ENCODE measurements at places on chromosomes 2 and 18. TPM values are rescaled to one million over a fixed set of nuclear protein-coding genes. Genes with fewer than 3 reads are reported as not detected.
A peak's percentile ranks its signal among the peaks of the same experiment; 100 is the strongest.

ST8SIA5 gene
- total RNA-seq = 6.7 TPM

PMAIP1 gene
- 0.89 TPM for total RNA-seq

GRCh38 chr2:238954841-238955591, 107.1 kb downstream of the TWIST2 start:
- no peak overlapping the region for H3K4me3 ChIP-seq
- no peak for DNase-seq
- no peaks in the 10 kb centered on the region for H3K4me1 ChIP-seq
- H3K27ac ChIP-seq = no peak overlapping the region
- H3K36me3 ChIP-seq = no peaks in the 10 kb centered on the region

DNA sequence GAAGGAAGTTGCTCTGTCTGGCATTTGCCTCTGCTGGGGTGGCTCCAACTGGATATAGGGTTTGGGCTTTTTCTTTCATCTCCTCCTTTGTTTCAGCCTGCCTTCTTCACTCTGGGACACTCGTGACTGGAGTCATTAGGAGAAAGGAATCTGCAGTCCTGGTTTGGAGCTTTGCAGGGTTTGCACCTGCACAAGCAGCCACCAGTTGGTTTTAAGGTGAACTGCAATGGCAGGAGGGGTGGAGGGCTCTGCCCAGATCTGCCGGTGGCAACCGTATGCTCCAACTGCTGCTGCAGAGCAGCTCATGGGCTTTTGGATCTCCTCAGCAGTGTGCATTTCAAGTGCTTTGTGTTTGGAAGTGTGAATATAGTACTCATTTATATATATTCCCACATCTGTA, 131.3 kb upstream of the MGAT5 start:
- no peak overlapping the region for H3K27ac ChIP-seq
- DNase-seq = no peak
- peaks cover 2% of the 10 kb centered on the region for H3K27me3 ChIP-seq

DNA sequence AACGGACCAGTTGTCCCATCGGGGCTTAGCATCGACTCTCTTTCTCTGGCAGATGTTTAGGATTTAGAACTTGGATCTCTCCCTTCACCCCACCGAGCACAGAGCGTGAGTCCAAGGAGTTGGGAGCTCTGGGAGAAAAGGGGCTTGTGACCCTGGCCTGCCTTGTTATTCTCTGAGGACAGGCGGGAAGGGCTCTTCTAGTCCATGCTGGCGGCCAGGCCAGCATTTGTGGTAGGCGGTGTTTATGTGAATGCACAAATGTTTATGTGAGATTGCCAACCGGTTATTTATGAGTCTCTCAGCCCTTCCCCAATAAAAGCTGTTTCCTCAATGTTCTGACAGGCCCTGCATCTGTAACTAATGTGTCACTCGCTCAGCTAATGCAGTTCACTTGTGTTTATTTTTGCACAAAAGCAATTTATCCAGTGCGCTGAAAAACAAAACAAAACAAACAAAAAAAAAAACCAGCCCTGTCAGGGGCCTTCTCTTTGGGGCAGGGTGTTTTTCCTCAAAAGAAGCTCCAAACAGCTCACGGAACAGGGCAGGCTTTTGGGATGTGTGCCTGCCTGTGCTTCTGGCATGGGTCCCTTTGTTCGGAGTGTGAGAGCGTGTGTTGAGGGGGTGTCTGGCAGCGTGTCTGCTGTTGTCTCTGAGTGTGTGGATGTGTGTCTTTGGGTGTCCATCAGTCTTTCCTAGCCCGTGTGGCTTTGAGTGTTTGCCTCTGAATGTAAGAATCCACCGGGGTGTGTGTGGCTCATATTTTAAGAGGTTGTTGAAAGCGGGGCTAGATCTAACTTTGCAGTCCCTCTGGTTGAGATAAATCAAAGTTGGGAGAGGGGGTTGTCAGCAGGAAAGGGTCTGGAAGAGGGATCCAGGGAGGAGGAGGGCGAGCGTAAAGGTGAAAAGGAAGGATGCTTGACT, 52.8 kb upstream of the HAAO start:
- H3K36me3 ChIP-seq = no peaks in the 10 kb centered on the region
- no peak overlapping the region for H3K4me3 ChIP-seq
- H3K27me3 ChIP-seq = no peaks in the 10 kb centered on the region
- DNase-seq = no peak
- H3K4me1 ChIP-seq = peaks cover 4% of the 10 kb centered on the region

DNA sequence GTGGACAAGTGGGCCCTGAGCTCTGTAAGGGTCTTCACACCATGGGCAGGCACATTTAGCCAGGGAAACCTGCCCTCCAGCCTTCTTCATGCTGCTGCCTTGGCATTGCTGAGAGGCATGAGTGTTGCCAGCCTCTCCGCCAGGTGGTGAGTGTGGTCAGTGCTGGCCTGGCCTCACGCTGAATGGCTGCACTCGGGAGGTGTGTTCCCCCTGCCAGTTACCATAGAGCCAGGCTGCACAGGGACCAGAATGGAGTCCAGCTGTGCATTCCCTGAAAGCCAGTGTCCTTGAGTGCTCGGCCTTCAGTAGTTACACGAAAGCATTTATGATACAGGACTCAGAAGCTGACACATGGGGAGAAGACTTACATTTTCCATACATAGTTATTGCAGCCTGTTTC, 139.7 kb downstream of the ATP9B start:
- H3K27me3 ChIP-seq = no peaks in the 10 kb centered on the region
- H3K4me1 ChIP-seq = peaks cover 4% of the 10 kb centered on the region
- H3K36me3 ChIP-seq = peaks cover 14% of the 10 kb centered on the region
- peak; percentile 71 for DNase-seq

DNA sequence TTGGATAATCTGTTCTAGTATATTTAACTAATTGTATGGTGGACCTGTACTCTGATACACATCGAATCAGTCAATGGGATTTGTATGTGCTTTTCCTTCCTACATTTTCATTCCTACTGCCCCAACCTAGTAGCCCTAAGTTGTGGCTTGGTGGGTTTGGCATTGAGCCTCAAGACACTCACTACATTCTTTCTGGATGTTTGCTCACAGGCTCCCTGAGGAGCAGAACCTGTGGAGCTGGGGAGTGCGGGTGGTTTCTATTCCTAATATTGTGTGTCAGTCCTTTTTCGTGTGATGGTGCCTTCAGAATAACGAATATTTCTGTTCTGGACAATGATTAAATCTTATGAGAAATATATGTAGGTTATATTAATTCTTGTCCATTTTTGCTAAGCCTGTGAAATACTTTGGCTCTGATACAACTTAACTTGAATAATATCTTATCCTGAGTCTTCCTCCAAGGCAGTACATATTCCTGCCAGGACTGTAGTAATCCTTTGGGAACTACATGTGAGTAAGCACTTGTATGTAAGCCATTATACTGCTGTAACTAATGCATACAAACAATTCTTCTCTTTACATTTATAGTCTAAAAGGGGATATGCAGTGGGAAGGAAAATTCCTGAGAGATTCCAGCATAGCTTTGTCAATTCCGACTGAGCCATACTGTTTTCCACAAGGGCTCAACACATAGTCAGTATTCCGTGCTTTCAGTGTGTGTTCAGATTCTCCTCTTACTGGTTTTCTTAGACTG, 150.6 kb downstream of the AGPS start:
- peaks cover 7% of the 10 kb centered on the region for H3K36me3 ChIP-seq
- H3K4me3 ChIP-seq = no peak overlapping the region
- H3K27ac ChIP-seq = no peak overlapping the region
- H3K4me1 ChIP-seq = no peaks in the 10 kb centered on the region
- peak; percentile 23 for DNase-seq
- no peaks in the 10 kb centered on the region for H3K27me3 ChIP-seq

DNA sequence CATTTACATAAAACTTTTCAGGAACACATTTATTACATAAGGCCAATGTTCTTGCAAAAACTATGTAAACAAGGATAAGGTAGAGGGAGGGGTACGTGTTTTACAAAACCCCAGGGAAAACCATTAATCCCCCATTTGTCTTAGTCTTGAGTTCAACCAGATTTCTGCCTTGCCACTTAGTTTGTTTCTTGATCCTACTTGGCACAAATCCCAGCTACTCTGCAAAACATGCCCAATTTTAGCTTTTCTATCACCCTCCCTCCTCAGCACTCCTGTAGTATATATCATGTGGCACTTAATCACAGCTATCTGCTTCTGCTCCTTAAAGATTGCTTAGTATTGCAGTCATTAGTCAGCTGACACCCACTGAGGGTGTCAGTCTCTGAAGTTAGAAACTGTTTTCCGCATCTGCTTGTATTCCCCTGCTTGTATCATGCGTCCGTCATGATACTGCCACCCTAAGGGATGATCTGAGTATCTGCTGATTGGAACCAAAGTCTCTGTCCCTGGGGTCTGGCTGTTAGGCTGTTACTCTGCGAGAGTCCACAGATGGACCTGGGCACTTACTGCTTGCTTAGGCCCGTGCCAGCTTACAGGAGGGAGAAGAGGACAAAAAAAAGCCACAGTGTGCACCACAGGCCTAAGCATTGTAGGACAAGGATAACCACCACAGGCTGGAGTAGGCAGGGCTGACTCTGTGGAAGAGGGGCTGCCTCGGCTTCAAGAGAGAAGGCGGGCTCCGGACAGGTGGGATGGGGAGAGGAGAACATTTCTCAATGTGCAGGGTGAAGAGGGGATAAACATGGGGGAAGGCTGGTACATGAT, 82.2 kb downstream of the EPAS1 start:
- H3K27ac ChIP-seq = no peak overlapping the region
- no peaks in the 10 kb centered on the region for H3K27me3 ChIP-seq
- H3K4me1 ChIP-seq = no peaks in the 10 kb centered on the region

GRCh38 chr2:127043367-127044164, 63.4 kb downstream of the BIN1 start:
- H3K4me3 ChIP-seq = no peak overlapping the region
- peak; percentile 65 for DNase-seq
- H3K36me3 ChIP-seq = no peaks in the 10 kb centered on the region

- DNase-seq = no peak
- H3K27me3 ChIP-seq = no peaks in the 10 kb centered on the region
- H3K4me3 ChIP-seq = no peak overlapping the region
- H3K4me1 ChIP-seq = no peaks in the 10 kb centered on the region
- H3K27ac ChIP-seq = no peak overlapping the region
These were observed 34.1 kb downstream of the TRABD2A start for GRCh38 chr2:84846741-84847142.

Measured in psoas muscle (tissue), 8 donors.